ENCODE measurements at places on chromosomes 2 and 18.
A peak's percentile ranks its signal among the peaks of the same experiment; 100 is the strongest.

DNA sequence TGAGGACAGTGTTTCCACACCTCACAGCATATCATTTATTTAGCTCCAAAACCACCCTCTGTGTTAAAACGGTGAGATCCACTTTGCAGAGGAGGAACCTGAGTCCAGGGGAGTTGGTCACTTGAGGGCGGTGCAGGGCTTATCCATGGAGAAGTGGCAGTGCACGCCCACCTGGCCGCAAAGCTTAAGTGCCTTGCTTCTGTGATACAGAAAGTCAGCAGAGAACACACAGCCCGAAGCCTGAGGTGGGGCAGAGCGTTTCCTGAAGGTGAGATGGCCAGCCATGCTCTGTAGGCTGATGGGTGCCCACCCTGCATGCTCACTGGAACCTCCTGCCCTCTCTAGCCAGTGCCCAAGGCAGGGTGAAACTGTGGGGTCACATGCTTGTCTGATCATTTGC is 87.3 kb downstream of the SH3RF3 start:
- no peak for DNase-seq

GRCh38 chr18:9204659-9205058 is 68.1 kb downstream of the ANKRD12 start:
- no peak for DNase-seq

DNA sequence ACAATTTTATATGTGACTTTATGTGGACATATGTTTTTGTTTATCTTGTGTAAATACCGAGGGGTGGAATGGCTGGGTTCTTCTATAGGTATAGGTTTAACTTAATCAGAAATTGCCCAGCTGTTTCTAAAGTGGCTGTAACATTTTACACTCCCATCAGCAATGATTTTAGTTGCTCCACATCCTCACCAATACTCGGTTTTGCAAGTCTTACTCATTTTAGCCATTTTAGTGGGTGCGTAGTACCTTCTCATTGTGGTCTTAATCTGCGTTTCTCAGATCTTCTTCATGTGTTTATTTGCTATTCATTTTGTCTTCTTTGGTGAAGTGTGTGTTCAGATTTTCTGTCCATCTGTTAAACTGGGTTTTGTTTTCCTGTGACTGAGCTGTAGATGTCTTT is 95.4 kb upstream of the BCL2L11 start:
- no peak for DNase-seq

- no peak for DNase-seq
These were observed 327.7 kb downstream of the TMX3 start for GRCh38 chr18:68387246-68387645.

- DNase-seq = no peak
These were observed 191.2 kb upstream of the PXDN start for GRCh38 chr2:1935476-1935875.

GRCh38 chr2:170846314-170846713 is 29.6 kb downstream of the GAD1 start:
- DNase-seq = no peak

DNA sequence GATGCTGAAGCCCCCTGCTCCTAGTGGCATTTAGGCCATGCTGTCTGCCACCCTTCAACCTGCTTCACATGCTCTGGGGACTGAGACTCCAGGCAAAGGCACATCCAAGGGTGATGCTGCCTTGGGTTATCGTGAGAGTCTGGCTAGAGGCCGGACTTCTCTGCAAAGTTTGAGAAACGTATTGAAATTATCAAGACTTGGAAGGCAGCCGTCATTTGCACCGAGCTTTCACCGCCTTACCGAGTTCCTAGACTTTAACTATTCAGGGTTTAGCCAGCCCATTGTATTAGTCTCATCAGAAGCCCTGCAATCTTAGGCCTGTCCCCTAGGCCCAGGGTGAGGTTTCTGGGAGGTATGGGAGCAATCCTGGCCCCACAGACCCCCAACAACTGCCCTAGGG is 34.0 kb downstream of the RDH14 start:
- DNase-seq = no peak

DNA sequence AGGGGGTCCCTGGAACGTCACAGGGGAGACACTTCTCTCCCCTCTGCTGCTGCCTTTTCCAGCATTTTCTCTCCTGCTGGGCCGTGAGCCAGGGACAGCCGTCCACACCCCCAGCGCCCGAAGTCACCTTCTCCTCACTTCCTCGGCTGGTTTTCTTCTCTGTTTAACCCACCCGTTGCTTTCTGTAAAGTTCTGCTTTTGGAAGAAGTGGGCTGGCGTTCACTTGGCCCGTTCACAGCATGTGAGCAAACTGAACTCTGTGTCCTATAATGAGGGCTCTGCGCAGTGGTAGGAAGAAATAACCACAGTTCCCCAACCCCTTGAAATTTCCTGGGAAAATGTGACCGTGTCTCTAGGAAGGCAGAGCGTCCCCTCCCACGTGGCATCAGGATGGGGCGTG is 187.0 kb upstream of the HDAC4 start:
- no peak for DNase-seq

- DNase-seq = no peak
These were observed 532.1 kb downstream of the RNF144A start for GRCh38 chr2:7449298-7449697.

GRCh38 chr2:188526701-188527100 is 235.0 kb downstream of the GULP1 start:
- no peak for DNase-seq

- no peak for DNase-seq
These were observed 1.8 kb downstream of the WNT10A start for GRCh38 chr2:218882461-218882816.

GRCh38 chr18:51227660-51228059 is 30.2 kb upstream of the MEX3C start:
- no peak for DNase-seq

GRCh38 chr2:213689585-213689984 is 405.3 kb downstream of the SPAG16 start:
- DNase-seq = no peak

GRCh38 chr2:3265981-3266924 is 111.4 kb downstream of the EIPR1 start:
- no peak for DNase-seq

GRCh38 chr2:106566050-106566449 is 78.9 kb downstream of the CD8B2 start:
- DNase-seq = no peak

DNA sequence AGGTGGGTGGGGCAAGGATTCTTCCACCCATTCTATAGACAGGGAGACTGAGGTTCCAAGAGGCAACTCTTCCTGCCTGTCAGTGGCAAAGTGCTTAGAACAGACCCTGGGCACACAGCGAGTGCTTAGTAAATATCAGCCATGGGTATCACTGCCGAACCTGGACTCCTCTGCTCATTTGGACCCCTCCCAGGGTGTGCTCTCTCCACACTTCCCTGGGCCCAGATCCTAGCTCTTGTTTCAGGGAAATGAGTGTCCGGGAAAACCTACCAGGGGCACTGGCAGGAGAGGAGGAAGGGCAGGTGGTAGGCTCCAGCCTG is 136.3 kb downstream of the CYP26B1 start:
- no peak for DNase-seq

DNA sequence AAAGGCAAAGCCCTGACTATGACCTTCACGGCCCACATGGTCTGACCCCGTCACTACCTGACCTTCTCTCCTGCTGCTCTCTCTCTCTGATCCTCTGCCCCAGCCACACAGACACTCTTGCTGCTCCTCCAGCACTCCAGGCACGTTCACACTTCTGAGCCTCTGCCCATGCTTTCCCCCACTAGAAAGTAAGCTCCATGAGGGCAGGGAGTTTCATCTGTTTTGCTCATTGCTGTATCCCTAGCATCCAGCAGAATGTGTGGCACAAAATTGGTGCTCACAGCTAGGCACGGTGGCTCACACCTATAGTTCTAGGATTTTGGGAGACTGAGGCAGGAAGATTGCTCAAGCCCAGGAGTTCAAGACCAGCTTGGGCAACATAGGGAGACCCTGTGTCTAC is 52.5 kb upstream of the STPG4 start:
- DNase-seq = no peak

- DNase-seq = no peak
These were observed 131.6 kb downstream of the VAPA start for GRCh38 chr18:10045296-10045891.

DNA sequence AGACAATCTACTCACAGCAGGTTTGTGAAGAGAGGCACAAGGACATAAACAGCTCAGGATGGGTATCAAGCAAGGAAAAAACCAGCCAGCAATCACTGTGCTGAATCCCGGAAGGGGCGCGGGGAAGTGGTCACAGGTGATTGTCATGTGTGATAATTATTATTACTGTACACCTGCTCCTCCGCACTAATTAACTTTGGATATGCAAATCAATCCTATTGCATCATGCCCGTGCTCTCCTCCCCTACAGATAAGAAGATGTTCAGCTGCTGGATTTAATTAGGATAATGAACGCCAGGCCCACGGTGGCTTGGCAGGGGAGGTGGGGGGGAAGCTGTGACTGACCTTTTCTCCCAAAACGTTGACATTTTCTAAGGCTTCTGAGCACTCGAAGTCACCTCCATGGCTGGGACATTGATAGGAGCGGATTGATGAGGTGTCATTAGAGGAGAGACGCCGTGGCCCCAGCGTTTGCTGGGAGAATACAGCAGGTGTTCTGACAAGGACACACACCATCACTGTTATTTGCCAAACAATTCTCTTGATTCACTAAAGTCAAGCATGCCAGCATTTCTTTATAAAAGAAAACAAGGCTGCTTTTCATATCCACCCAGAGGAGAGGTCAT is 160.3 kb upstream of the VRK2 start:
- DNase-seq = peak; percentile 85

DNA sequence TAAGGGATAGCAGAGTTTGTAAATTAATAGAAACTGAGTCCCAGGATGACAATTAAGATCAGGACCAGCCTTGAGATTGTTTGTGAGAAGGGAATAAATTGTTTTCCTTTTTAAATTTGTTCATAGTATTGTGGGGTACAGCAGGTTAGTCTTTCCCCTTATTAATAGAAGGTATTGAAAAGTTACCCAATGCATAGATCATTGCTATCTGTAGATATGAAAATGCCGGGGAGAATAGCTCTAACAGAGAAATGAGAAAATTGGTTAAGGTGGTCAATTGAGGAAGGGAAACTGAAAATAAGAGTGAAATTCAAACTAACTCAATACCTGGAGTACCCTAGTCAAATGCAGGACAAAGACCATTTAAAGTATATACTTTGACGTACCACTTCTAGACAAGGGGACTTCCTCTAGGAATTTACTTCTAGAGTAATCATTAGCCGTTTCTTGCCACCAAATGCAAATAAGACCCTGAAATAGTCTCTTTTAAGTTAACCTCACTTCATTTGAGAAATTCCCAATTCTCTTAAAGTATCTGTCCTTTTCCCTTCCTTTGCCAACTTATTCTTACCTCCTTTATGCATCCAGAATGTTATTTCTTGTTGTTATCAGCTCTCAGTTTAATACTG is 1224.4 kb upstream of the LRRTM1 start:
- no peak for DNase-seq

DNA sequence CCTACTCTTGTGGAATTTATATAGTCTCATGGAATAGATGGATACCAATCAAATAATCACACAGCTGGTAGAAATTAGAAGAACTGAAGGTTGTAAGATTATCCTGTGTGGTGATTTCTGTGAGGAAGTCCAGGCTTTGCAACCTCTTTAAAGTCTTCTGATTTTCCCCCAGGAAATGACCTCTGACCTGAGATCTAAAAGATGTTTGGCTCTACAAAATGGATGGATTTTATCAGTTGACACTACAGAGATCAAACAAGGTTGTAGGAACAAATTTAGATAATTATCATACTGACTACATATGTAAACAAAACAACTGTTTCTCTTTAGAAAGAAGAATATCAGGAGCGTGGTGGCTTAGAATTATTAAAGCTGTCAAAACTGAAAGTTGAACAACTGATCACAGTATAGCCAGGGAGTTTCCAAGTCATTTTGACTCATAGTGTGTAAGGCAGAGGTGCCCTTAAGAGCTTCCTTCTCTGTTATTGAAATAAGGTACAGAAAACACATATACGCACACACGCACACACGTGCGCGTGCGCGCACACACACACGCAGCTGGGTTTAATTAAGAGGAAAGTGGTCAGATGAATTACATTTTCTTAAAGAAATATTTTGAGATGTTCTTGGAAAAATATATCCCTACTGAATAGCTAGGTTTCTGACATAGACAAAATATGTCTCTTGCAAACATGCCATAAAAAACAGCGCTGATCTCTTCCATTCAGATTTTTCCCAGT is 35.5 kb upstream of the PELI1 start:
- no peak for DNase-seq

DNA sequence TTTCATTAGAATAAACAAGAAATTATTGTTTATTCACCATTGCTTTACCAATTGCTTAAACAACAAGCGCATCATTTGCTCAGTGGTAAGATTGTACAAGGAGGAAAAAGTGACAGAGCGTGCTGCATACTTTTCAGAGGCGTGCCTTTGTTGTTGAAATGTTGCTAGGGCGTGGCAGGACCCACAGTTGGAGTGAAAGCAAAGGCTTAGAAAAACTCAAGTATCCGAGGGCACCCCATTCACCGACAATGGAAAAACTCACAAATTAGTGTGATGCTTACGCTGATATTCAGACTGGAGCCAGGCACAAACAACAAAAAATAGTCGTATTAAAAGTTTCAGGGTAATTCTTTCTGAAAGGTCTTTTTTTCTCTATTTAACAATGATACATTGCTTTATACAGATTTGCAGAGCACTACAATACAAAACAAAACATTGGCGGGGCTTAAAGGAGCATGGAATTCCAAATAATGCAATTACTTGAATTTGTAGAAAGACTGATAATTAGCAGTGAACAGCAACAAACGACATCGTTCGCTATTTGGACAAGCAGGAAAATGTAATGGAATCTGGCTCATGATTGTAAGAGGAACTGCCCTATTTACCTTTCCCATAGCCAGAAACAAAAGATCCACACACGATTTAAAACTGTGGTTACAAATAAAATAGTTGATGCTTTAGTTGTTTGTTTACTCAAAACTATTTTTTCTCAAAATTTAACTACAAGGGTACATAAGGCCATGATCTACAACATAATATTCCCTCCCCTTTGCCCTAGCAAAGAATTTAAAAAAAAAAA is 37.8 kb upstream of the RTTN start:
- no peak for DNase-seq

DNA sequence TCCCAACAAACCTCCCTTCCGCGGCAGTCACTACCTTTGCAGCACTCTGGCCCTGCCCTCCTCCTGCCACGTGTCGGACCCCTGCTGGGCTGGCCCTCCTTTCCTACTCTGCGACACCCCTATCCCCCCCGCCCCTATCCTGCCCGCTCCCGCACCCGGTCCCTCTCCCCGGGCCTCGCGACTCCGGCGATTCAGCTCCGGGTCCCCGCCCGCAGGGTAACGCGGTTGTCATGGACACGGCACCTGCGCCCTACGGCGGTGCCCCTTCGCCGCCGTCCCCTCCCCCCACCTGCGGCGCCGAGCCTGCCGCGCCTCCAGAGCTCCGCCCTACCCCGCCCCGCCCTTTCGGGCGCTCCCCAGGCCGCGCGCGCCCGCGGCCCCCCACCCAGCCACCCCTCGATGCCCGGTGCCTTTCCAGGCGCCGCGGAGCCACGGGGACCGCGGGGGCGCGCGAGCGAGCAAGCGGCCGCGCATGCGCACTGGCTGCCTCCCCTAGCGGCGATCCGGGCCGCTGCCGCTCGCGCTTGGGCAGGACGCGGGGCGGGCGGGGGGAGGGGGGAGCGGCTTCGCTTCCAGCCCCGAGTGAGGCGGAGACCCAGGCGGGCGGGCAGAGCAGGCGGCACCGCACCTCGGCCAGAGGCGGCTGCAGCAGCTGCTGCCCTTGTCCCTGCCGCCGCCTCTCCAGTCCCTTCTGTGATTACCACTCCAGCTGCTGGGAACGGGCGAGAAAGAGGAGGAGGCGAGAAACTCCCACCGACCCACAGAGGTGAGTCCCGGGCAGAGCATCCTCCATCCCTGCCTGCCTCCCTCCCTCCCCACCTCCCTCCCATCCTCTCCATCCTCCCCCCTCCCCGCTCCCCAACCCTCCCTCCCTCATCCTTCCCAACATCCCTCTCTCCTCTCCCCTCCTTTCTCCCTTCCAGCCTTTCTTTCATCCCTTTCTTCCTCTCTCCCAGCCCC is at the start of gene CTNNA2:
CTNNA2 (plus strand) TSS at position 610 of the 960 bp plus-strand sequence.
- DNase-seq = peak; percentile 77
